ENCODE measurements at places on chromosomes 4 and X.

DNA sequence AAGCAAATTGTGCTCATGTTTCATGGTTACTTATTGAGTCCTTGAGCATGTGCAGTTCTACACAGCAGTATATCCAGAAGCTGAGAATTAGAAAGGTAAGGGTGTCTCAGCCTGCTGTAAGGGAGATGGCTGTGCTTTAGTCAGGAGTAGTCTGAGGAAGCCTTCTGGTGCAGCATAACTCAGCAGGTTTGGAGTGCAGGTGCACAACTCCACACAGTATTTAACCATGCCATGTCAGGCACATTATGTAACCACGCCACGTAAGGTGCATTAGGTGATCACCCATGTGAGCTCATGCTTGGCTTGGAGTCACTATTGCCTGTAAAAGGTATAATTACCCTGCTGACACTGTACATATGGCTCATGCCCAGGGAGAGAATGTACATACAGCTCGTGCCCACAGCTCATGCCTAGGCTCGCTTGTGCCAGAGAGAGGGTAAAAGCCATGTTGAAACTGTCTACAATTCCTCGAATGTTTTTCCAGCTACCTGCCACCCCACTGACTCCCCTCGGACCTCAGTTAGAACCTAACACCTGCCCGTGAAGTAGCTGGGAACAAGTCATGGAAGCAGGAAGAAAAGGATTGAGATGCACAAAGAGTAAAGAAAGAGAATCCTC, 37.8 kb downstream of the UCHL1 start:
- DNase-seq, result peak; percentile 21

DNA sequence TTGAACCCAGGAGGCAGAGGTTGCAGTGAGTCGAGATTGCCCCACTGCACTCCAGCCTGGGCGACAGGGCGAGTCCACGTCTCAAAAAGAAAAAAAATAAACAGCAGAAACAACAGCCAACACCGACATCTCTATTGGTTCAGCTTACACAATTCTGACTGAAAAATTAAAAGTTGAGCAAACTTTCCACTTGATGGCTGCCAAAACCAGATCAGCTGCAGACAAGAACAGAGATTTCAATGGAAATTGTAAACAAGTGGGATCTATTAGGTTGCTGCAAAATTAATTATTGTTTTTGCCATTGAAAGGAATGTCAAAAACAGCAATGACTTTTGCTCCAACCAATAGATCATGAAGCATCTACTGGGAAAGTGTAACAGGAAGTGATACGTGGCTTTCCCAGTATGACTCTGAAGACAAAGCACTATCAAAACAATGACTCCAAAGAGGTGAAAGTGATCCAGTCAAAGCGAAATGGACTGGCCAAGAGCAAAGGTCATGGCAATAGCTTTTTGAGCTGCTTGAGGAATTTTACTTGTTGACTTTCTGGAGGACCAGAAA, 26.3 kb downstream of the UPF3B start:
- DNase-seq, result no peak

GRCh38 chr4:131001371-131001770, 1905.4 kb downstream of the C4orf33 start:
- DNase-seq, result no peak

DNA sequence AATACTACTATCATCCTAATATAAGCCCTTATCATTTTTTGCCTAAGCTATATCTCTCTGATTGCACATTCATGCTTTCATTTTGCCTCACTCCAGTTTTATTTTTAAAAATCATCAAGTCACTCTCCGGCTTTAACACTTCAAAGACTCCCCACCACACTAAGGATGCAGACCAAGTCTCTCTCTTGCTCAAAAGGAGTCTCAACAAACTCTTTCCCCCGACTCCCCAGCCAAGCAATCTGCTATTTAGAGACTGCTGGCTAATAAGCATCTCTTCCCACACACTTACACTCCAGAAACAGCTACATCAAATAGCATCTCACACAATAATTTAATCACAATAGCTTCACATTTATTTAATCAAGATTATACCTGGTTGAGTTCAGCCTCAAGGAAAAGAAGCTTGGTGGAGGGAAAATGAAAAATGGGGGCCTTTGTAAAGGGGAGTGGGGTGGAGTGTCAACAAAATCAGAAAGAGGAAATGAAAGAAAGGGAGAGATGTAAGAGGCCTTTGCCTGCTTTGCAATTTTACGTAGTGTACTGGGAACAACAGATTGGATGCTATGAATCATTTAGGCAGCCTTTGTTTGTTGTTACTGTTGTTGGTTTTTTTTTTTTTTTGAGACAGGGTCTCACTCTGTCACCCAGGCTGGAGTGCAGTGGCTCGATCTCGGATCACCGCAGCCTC, 104.1 kb upstream of the MCF2 start:
- DNase-seq, result no peak

- DNase-seq, result no peak
Measured at GRCh38 chr4:53050361-53050774, 188.3 kb downstream of the RASL11B start.

GRCh38 chr4:15173251-15173650, 171.0 kb downstream of the CPEB2 start:
- no peak for DNase-seq

GRCh38 chrX:109952985-109953905, 49.7 kb upstream of the TMEM164 start:
- peak; percentile 6 for DNase-seq
